Activated CD8-positive, alpha-beta memory T cell treated with anti-CD3 and anti-CD28 coated beads for 1 hour (primary cell): ENCODE measurements at places on chromosomes 11 and 22.

DNA sequence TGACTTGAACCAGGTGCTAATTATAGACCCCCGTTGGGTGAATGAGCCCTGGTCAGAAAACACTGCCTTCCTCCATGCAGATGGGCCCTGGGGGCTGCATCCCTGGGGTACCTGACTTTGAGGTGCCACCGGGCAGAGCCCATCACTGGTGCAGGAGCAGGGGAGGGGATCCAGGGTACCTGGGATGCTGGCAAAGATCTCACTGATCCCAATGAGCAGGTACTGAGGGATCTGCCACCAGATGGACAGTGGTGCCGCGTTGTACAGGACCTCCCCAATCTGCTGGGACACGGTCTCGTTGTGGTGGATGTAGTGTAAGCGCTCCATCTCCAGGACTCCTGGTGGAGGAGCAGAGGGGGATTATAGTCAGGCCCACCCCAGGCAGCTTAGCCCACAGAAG, 12.7 kb downstream of the SLC15A3 start:
- DNase-seq: no peak

DNA sequence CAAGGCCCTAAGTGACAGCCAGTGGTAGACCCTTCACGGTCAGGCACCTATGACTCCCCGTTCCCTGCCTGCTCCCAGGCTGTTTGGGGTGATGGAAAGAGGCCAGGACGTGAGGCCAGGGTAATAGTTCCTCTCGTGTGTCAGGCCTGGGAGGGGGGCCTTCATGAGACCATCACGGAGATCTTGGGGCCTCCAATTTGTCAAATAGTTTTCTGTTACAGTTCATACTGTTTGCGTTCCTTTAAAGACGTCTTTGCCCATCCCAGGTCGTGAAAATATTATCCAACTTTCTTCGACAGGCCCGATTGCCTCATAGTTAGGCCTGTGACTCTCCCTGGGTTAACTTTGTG, 62.2 kb upstream of the KCNQ1OT1 start:
- no peak for DNase-seq

- no peak for DNase-seq
Observed at GRCh38 chr22:26921726-26922125, 264.3 kb downstream of the MIAT start.

- DNase-seq: no peak
Observed at GRCh38 chr11:118910309-118911112, 15.2 kb downstream of the BCL9L start.

DNA sequence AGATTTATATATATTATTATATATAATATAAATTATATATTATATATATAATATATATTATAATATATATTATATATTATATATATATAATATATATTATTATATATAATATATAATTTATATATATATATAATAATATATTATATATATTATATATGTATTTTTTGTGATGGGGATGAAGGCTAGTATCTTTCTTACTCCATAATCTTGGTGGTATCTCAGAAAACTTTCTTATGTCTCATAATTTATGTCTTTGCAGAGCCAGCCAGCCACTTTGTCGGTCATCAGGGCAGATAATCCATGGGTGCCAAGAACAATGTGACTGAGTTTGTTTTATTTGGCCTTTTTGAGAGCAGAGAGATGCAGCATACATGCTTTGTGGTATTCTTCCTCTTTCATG, at the start of gene OR4S1:
OR4S1 (plus strand) TSS at position 301 of the 400 bp plus-strand sequence; CDS start at position 301, 0 bp downstream.
- DNase-seq: no peak

DNA sequence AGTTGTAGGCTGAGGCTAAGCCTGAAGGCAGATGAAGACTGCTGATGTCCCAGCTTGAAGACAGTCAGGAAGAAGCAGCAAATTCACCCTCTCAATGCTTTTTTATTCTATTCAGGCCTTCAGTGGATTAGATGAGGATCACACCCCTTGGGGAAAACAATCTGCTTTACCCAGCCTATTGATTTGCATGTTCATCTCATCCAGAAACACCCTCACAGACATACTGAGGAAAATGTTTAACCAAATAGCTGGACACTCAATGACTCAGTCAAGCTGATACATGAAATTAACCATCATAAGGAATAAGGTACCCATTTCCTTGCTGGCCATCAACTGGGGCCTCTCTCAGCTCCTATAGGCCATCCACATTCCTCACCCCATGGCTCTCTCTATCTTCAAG, 549.9 kb upstream of the CCDC90B start:
- DNase-seq: no peak

GRCh38 chr11:35864131-35864530, 79.7 kb upstream of the LDLRAD3 start:
- no peak for DNase-seq

DNA sequence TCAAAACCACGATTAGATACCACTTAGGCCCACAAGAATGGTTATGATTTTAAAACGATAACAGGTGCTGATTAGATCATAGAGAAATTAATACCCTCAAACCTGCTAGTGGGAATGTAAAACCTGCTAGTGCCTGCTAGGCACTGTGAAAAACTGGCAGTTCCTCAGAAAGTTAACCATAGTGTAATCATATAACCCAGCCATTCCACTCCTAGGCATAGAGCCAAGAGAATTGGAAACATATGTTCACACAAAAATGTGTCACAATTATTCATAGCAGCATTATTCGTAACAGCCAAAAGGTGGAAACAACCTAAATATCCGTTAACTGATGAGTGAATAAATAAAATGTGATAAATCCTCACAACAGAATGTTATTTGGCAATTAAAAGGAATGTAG, 122.2 kb upstream of the SYN3 start:
- no peak for DNase-seq

GRCh38 chr11:30002157-30002785, 14.6 kb downstream of the KCNA4 start:
- DNase-seq: no peak

- DNase-seq: no peak
Observed at GRCh38 chr11:132125988-132126871, 755.8 kb downstream of the NTM start.

DNA sequence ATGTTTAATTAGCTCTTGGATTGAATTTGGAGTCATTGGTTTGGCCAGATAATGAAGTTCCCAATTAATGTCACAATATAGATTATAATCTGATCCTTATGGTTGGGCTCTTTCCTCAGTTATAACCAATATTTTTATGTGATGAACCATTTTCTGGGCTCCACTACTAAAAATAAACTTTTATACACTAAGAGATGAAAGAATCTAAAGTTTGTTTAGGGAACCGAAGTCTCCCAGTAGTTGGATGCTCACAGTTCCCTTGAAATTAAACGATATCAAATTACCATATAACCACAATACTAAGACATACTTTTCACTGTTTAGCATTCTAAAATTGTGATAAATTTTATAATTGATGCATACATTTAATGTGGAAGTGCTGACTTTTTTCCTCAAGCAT, 47.0 kb upstream of the ARHGAP42 start:
- DNase-seq: no peak
